ENCODE measurements at places on chromosomes 2 and 18. TPM values are rescaled to one million over a fixed set of nuclear protein-coding genes. Genes with fewer than 3 reads are reported as not detected.

GRCh38 chr2:58922245-58922644, 681.1 kb upstream of the FANCL start:
- DNase-seq, result no peak

DNA sequence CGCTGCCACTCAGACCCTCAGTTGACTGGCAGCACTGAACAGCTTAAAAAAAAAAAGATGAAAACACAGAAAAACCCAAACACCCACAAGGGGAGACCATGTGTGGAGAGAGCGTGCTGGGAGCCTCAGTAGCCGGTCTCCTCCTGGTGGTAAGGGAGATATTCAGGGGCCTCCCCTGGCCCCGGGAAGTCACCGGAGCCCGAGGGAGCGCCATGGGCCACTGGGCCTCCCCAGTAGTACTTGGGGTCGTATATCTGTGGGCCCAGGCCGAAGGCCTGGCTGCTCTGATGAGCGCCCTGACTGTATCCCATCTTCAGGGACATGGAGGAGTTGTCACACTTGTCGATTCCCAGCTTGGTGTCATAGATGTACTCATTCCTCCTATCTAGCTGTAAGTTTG, 145.7 kb upstream of the TEKT4 start:
- DNase-seq, result no peak

GRCh38 chr2:236366049-236366387, 101.8 kb upstream of the ASB18 start:
- no peak for DNase-seq

The CAVIN2 gene
- 0.16 TPM for total RNA-seq

The HSBP1L1 gene
- total RNA-seq, result 42.7 TPM

DNA sequence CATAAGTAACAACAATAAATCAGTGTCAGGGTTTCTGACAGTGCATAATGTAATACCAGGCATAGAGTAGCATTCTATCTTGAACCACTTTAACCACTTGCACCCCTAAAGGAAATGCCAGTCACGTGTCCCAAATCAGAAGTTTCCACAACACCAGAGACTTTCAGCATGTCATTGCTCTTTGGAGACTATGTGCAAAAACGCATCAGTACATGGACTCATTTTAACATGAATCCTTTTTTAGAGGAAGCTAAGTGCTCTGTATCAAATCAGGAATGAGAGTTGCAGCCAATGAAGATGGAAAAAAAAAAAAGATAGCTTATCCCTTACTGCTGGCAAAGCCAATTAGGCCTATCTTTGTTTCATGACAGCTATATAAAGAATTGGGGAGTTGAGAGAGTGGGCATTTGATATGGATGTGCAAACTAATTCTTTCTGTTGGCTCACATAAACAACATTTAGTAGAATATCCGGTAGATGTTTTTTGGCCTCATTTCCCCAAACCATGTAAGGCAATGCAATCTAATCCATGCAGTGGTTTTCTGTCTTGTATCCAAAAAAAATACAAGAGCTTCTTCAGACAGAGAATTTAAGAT, 353.1 kb downstream of the IRS1 start:
- DNase-seq, result no peak

- no peak for DNase-seq
Observed at GRCh38 chr2:481388-481787, 193.5 kb upstream of the ALKAL2 start.

DNA sequence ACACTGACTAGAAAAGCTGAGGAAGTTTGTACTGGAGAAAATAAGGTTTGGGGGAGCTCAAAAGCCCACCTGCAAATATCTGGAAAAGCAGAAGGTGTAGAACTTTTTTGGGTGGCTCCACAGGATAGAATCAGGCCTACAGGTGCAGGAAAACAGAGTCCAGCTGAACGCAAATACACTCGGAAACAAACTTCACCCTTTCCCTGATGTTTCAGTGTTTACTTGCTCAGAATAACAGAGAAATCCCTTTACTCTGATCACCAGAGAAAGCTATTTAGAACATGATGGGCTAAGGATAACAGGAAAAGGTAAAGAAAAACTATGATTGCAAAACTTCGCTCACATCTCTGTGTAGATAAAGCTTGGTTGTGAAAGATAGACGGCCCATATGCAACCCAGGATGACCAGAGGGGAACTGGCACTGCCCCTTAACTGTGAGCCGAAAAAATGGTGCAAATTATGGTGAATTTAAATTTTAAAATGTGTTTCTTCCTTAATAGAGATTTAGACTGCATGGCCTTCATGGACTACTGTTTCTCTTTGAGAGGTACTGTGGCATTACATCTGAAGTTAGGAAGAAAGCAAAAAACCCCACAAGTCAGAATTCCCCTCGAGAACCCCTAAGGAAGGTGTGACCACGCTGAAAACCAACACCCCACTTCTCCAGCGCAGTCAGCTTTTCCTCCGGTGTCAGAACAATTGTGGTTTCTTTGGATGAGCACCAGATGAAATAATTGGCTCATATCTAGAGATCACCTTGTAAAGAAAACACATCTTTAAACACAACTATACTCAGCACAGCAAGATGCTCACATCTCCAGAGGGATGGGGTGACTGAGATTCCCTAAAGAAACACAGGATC, 84.5 kb upstream of the TMEM247 start:
- DNase-seq, result no peak

GRCh38 chr2:208183972-208184705, 5.7 kb downstream of the C2orf80 start:
- no peak for DNase-seq

GRCh38 chr18:41643427-41643826, 311.6 kb upstream of the PIK3C3 start:
- no peak for DNase-seq

- DNase-seq, result no peak
Observed at GRCh38 chr2:85355073-85355410, 473 bp downstream of the ELMOD3 start.

DNA sequence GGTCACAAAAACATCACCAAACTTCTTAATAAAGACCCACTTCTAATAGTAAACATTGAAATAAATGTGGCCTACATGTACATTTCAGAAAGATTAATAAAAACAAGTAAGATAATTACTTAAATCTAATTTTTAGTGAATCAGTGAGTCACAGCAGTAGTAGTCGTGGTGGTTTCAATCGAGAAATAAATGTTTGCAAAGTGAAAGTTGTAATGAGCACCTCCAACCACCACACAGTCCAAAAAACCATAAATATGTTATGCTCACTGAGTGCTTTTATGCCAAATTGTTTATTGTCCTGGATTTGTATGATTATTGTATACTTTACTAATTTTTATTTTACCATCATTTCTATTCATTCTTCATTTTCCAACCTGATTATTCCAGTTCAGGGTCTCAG, 61.8 kb upstream of the SPOPL start:
- DNase-seq, result no peak

The RTKN gene
- 0.27 TPM for total RNA-seq

- no peak for DNase-seq
Observed at GRCh38 chr2:184413221-184413620, 185.1 kb upstream of the ZNF804A start.

The CIDEA gene
- not detected for total RNA-seq

The IL1RL1 gene
- total RNA-seq, result not detected

DNA sequence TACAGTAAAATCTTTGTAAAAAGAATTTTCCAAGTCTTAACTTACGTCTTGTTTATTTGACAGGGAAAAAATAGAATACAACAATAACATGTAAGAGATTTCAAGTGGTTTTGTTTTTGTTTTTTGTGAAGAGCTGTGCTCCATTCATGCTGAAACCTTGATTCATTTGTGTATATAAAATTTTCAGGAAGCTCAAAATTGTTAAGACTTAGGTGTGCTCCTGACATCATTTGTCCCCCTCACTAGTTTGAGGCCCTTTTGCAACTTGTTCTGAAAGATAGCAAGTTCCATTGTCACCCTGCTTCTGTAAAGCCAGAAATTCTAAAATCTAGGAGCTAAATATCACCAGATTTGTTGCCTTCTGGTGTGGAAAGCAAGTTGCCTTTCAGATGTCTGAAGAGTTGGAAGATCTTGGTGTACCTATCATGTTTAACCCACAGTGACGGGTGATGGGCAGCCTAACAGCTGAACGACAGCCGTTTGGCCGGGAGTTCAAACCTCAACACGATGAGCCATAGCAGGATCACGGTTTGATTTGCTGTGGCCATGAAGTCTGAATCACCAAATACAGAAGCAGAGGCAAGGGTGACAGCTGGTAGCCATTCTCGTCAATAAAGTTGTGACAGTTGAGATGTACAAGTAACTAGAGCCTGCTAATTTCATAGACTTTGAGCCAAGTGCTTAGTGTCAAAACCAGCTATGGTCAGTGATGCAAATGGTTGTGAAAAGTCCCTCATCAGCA, 205.5 kb upstream of the SP5 start:
- no peak for DNase-seq

GRCh38 chr2:150410809-150411208, 76.7 kb downstream of the RND3 start:
- no peak for DNase-seq

DNA sequence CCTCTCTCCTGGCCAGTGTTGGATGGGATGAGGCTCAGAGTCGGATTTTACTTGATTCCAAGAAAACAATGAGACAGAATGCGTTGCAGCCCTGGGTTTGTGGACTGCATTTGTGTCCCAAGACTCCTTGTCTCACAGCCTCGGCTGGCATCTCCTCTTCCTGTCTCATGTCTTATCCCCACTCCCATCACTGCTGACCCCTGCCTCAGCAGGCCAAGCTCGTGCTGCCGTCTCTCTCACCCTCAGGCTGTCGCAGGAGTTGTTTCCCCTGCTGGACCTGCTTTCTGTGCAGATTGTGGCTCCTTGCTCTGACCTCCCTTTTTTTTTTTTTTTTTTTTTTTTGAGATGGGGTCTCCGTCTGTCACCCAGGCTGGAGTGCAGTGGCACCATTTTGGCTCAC, 70.2 kb upstream of the RALBP1 start:
- no peak for DNase-seq

DNA sequence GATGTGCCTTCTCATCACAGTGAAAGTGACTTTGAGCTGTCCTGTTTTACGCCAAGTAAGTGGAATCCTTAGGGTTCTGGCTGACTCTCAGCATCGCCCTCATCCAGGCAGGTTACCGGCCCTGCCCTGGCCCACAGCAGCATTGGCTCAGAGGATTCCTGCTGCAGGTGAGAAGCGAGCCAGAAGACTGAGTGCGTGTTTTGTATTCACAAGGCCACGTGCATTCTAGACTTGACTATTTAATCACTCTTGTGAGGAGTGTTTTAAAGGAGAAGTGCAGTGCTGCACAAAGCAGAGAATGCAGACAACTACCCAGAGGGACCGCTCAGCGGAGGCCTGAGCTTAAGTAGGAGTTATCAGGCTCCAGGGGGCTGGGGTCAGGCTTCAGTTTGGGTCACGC, 48.3 kb downstream of the LAMA3 start:
- no peak for DNase-seq
